ENCODE measurements at places on chromosomes 2 and 18.

GRCh38 chr2:95275151-95275515 lies 884 bp downstream of the PROM2 start:
- DNase-seq = no peak

DNA sequence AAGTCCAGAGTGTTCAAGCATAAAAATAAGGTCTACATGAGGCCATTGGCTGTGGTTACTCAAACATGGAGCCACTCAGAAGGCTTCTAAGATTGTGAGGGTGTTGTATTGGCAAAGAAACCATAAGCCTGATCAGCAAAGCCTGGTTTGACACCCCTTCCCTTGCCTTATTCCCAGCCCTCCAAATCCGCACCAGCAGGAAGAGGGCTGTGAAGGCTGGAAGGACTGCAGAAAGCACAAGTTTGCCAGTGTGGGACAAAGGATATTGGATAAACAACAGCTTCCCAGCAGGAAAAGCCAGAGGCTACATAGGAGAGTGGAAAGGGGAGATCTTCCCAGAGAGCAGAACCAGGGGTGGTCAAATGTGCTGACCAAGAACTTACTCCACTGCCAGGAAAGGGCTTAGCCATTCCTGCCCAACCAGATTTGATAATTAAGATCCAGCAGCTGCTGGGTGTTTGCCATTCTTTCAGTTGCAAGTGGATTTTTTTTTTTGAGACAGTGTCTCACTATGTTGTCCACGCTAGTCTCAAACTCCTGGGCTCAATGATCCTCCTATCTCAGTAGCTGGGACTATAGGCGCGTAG lies 1.5 kb upstream of the PRKAG3 start:
- no peak for DNase-seq

DNA sequence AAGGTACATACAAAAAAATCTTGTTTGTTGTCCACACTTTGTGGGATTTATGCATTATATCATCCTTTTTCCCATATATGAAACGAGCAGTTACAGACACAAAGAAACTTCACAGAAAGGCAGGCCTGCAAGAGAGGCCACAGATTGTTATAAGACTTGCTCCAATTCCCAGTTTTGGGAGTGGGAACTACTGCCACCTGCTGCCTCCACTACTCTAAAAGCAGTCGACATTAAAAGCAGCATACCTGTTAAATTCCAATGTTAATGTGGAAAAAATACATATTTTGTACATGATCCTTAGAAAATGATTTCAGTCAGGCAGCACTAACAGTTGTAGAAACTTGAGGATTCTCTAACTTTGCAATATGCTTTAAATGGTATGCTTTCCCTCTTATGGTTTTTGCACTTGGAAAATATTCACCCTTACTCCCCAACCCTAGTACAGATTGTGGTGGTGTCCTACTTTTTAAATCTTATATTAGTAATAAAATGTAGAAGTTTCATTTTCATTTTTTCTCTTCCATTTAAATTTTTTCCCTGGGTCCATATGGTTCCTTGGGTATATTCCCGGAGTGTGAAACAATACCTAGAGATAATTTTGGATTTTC lies 37.9 kb downstream of the SLC38A11 start:
- DNase-seq = peak; percentile 56

DNA sequence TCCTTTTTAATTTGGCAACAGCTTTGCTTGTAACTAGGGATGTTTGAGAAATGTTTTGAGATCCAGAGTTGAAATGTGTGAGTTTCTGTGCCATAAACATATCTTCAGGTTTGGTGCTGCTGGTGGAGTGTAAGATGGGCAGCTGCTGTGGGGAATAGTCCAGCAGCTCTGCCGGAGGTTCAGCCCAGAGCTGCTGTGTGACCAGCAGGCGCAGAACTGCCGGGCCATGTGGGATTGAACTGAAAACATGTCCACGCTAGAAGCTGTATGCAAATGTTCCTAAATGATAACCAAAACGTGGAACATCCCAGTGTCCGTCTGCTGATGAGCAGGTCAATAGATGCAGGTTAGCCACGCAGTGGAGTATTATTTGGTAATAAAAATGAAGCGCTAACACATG lies 99.6 kb downstream of the DGKD start:
- no peak for DNase-seq

DNA sequence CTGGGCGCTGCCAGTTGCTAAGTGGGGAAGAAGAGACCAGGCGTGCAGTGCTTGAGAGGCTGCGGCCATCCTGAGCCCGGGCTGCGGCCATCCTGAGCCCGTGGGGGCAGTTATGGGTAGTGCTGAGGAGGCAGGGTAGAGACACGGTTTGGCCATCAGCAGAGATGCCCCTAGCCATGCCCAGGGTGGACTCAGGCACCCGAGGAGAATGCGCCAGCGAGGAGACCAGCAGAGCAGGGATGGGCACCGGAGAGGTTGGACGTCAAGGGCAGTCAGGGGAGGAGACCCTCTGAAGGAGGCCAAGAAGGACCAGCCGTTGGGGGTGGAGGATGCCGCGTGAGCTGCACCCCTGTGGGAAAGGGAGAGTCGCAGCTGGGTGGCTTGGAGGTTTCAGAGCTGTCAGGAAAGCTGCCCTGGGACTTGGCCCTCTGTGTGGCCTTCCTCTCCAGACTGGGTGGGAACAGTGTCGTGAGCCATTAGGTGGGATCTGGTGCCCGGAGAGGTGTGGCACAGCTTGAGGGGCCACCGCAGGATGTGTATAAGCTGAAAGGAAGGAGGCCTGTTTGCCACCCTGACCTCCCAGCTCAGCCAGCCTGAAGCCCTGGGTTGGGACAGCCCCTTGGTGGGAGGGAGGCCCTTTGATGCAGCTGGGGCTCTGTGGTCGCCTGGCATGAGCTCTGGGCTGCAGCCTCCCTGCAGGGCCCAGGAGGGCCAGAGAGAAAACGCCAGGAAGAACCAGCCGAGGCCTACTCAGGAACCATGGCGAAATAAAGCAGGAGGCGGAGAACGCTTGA lies 56.0 kb downstream of the SH3BP4 start:
- DNase-seq = no peak

DNA sequence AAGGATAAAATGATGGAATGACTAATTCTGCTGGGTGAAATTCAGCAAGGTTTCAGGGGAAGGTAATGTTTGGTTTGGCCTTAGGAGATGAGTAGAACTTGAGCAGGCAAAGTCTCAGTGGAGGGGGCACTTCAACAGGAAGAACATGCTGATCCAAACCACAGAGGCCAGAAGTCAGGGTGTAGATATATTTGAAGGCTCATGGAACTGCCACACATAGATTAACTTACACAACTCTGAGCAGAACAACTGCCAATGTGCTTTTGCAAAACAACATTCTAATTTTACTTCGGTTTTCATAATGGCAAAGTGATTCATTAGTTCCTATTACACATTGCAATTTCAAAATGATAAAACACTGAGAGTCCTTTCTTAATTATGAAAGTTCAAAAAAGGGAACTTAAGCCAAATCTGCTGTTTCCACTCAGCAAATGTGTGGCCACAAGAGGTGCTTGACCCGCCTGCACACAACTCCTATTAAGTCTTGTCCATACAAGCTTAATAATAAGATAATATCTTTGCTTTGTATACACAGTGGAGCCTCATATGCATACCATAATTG lies 284.8 kb downstream of the MREG start:
- no peak for DNase-seq

DNA sequence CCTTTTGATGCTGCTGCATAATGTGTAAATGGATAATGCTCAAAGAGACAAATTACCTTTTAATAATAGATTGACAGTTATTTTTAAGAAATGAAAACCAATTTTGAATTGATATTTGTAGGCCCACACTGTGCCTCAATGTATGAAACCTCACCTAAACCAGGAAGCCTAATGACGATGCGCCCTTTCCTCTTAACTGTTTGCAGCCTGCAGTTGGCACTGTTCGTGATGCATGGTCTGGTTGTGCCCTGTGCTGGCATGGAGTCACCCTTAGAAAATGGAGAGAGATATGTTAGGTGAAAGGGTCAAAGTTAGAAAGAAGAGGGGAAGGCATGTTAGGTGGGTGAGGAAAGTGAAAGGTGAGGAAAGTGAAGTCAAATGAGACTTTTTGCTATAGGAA lies 390.2 kb downstream of the PTPRM start:
- no peak for DNase-seq

DNA sequence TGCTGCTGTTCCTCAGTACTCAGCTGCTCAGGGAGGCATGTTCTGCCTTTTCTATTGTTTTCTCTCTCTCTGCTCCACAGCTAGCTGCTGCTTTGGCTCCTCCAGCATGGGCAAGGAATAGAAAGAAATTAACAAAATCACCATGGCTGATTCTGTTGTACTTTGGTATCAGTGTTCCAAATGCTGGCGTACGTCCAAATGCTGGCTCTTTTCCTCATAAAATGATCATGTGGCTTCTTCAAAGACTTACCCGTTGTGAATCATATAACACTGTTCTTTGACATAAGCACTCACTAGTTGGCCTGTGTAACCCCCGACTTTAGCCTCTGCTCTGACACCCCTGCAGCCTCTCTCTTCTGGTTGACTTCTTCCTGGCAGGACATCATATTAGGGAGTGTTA lies 547.6 kb downstream of the CPS1 start:
- no peak for DNase-seq

DNA sequence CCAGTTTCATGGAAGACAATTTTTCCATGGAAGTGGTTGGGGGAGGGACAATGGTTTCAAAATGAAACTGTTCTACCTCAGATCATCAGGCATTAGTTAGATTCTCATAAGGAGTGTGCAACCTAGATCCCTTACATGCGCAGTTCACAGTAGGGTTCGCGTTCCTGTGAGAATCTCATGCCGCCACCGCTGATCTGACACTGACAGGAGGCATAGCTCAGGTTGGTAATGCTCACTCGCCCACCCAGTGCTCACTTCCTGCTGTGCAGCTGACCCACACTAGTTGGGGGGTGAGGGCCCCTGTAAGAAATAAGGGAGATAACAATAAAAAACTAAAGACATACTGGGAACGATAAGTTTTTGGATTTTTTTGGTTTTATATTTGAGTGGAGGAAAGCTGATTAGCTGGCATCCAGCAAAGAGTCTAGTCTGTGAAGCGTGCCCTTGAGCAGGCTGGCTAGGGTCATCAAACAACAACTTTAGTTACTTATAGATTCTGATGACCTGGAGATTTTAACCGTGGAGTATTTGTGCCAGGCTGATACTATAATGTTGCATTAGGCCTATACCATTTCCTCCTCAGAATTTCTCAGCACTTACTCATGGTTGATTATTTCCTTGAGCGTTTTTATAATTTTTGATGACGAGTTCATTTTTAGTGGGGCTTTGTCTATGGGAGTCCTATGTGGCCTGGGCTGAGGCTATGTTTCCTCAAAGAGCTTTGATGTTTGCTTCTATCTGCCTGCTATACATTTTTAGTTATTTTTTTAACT lies 6.3 kb upstream of the MCFD2 start:
- no peak for DNase-seq

All from COR-L47 (cell line).